EL (cell line): ENCODE measurements at places on chromosomes 16 and 17.
A peak's percentile ranks its signal among the peaks of the same experiment; 100 is the strongest.

DNA sequence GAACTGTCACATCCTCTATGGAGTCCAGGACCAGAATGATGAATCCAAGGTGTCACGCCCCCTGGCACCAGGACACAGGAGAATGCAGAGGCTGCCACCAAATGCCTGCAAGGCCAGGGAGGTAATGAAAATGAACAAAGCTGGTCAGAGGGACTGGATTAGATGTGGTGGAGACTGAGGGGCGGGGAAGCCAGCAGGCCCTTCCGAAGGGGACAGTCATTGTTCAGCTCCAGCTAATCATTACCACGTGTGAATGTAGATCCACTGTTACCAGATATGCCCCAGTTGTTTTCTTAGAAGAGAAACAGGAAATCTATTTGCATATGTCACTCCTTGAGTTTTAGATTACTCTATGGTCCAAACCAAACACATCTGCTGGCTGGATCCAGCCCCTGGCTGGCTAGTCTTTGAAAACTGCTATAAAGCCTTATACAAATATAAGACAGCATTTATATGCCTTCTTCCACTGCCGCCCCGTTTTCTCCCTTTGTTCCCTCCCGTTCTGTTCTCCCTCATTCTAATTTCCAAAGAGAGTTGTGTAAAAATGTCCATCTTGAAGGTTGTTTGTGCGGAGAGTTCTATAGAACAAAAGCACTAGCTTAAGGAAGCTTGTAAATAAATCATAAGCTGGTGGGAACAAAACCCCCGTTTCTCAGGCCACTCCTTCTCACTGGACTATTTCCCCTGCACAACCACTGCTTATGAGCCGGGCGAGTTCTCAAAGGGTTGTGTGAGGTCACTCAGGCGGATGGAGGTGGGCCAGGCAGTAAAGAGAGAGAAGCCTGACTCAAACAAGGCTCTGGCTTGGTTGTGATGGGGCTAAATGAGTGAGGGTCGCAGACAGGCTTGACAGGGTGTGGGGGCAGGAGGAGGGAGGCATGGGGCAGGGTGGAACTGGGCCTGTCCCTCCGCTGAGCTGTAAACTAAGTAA, 14.2 kb downstream of the CRYM start:
- peak; percentile 9 for DNase-seq

DNA sequence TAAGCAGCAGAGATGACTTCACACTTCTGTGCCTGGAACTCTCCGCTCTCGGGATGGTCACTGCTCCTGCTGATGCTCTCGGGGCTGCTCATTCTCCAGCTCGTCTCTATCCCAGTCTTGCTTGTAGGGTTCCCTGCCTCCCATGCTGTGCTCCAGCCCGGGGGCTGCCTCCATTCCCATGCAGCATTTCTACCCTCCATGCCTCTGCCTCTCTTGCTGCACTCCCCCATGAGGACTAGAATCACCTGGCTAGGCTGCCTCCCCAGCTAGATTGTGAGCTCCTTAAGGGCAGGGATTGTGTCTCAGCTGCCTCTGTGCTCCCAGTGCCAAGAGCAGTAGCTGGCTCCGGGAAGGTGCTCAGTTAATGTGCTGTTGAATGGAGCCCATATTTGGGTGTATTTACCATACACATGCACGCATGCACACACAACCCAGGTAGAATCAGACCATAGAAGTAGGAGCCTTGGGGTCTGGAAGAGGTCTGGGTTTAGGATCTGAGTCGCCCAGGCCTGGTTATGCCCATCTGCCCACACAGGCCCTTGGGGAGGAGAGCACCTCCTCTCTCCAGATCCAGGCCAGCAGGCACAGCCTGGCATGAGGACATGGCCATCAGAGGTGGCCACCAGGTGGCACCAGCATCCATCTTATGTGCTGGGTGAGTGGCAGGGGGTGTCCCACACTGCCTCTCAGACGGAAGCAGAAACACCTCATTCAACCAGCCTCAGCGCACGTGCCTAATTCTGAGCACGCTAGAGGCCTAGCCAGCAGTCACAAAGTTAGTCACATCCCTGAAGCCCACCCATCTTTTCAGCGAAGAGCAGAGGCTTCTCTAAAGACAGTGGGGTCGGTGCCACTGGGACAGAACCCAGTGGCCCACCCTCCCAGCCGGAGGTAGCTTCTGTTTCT, 9.3 kb downstream of the GIT1 start:
- peak; percentile 79 for DNase-seq

GRCh38 chr17:60468371-60468770, 46.1 kb downstream of the CHCT1 start:
- peak; percentile 14 for DNase-seq

DNA sequence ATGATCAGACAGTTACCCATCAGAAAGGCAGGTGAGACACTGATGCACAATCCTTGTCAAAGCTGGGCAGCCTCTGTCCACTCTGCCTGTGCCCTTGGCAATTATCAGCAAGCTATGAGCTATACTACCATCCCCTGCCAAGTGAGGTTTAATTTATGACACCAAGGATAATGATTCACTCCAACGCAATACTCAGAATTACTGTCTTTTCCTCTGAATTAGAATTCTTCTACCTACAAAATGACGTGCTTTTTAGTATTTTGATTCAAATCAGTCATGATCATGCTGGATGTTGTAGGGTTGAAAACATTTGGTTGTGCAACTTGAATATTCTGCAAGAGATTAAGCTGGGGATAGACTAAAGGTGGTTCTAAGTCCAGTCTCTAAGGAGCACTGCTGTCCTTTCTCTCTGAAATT, 116.8 kb upstream of the SOX9 start:
- DNase-seq: peak; percentile 70
